Progenitor cell of endocrine pancreas (in vitro differentiated cells): ENCODE measurements at places on chromosomes 5 and 9. TPM values are rescaled to one million over a fixed set of nuclear protein-coding genes. Genes with fewer than 3 reads are reported as not detected.

SLC2A6 gene
- 4.7 and 5.2 TPM in 2 replicates for total RNA-seq

TAF11L5 gene
- total RNA-seq = not detected in 2 replicates

BAAT gene
- total RNA-seq = 0.36 TPM in 1 of 2 replicates, not detected in the other

SLC34A1 gene
- not detected in 2 replicates for total RNA-seq

CNTLN gene
- total RNA-seq = 7.8 and 8.9 TPM in 2 replicates

CCL21 gene
- total RNA-seq = not detected in 2 replicates

TRUB2 gene
- total RNA-seq = 29.2 and 31.6 TPM in 2 replicates

CNTNAP3B gene
- 7.0 and 7.4 TPM in 2 replicates for total RNA-seq

GNA14 gene
- 0.14 and 0.31 TPM in 2 replicates for total RNA-seq

MSMP gene
- not detected in 2 replicates for total RNA-seq

SPATA31E1 gene
- not detected in 2 replicates for total RNA-seq

RPS14 gene
- 1,941 and 2,072 TPM in 2 replicates for total RNA-seq

DNA sequence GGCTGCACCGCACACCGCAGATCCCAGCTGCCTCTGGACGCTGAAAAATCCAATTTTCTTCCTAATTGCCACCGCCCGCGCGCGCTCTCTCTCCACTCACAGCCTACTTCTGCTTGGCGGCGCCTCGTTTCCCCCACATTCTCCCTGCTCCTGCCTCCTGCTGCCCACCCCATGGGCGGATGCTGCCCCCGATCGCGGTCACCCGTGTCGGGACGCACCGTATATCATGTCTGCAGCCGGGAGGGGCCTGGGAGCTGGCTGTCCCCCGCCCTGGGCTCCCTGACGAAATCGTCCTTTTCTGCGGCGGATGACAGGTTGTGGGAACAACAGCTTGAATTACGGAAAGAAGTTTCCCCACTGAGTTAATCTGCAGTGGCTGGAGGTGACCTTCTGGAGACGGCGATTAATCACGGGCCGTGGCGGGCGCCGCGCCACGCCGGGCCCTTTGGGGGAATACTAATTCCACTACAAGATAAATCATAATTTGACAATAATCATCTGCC is 36.3 kb upstream of the PSD2 start:
- H3K27me3 ChIP-seq = peaks cover 68% of the 10 kb centered on the region
- H3K27ac ChIP-seq = no peak overlapping the region
- DNase-seq = no peak
- peaks cover 34% of the 10 kb centered on the region for H3K4me1 ChIP-seq
- no peak overlapping the region for H3K4me3 ChIP-seq

DNA sequence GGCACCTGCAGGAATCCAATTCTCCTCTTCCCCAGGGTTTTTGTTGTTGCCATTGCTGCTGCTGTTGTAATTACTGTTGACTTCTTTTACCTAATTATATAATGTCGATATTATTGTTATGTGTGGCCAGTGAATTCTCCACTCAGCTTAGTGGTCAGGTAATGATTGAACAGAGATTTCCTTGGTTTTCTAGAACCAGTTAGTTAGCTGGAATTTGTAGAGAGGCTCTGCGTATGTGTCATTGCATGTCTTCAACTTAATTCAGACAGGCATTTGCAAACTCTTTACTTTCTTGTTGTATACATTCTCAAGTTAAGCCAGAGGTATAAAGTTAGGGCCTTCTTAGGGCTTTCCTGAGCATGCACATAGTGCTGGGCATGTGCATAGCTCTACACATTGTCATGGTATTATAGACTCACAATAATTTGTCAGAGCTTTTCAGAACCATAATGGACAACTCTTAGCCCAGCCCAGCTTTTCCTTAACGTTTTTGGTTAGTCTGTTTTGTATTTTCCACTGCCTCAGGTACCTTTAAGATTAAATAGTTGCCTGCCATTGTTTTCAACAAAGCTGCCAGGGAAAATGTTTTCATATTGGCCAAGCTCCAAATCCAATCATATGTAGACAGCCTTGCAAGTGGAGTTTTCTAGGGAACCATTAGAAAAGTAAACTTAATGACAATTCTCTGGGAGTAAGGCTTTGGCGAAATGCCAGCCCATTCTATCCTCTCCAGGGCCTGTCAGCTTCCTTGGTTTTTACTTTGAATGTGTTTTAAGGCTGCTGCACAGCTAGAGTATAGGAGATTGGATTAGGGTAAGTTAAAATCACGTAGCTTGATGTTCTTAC is 68.1 kb downstream of the UBE2R2 start:
- H3K4me3 ChIP-seq = no peak overlapping the region
- H3K27me3 ChIP-seq = no peaks in the 10 kb centered on the region
- DNase-seq = no peak

DNA sequence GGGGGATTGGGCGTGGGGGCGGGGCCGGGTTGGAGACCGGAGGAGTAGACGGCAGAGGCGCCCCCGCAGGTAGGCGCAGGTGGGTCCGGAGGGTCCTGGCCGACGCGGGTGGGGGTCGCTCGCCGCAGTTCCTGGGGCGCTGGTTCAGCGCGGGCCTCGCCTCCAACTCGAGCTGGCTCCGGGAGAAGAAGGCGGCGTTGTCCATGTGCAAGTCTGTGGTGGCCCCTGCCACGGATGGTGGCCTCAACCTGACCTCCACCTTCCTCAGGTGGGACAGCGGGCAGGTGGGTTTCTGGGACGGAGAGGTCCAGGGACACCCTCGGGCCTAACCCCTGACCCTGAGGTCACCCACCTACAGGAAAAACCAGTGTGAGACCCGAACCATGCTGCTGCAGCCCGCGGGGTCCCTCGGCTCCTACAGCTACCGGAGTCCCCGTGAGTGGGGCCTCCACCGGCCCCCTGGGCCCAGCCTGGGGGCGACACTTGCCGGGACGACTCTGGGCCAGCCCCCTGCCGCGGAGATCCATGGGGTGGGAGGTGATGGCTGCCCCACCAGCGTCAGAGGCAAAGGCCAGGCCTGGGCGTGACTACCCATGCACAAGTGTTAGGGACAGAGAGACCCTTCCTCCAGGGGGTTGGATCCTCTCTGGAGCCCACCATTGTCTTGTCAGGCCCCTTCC is 1.7 kb downstream of the PTGDS start:
- DNase-seq = no peak
- H3K4me1 ChIP-seq = no peaks in the 10 kb centered on the region
- H3K4me3 ChIP-seq = no peak overlapping the region
- no peak overlapping the region for H3K27ac ChIP-seq
- no peaks in the 10 kb centered on the region for H3K36me3 ChIP-seq

DNA sequence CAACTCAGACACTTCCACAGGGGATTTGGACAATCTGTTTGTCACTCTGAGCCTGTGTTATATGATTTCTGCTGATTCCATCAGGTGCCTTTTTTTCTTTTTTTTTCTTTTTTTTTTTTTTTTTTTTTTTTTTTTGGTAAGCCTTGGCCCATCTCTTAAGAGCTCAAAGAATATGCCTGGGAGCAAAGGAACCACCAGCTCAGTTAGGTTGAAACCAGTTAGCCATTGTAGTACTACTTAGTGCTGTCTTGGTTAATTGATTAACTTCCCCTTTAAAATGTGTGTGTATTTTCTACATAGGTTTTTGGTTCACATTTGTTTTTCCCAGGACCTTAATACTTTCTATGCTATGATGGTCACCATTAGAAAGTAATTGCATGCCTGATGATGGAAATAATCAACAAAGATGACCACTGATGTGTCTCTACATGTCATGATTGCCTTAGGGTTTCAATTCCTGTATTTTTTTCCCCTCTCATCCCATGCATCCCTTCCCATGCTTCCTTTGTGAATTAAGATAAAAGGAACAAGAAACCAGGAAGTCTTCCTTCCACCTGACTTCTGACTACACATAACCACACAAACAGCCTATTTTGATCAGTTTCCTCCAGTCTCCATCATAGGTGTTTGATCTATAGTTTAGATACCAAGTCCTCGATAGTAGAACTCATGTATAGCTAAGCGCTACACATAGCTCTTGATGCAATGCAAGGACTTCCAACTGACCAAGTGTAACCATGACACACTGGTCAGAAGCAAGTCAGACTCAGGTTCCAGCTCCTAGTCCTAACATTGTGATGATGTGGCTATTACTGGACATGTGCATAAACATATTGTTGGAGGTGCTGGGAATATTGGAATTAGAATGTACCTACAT is 306.1 kb downstream of the EFNA5 start:
- DNase-seq = no peak
- H3K4me3 ChIP-seq = no peak overlapping the region
- H3K27me3 ChIP-seq = no peaks in the 10 kb centered on the region
- no peaks in the 10 kb centered on the region for H3K36me3 ChIP-seq
- peaks cover 13% of the 10 kb centered on the region for H3K4me1 ChIP-seq

DNA sequence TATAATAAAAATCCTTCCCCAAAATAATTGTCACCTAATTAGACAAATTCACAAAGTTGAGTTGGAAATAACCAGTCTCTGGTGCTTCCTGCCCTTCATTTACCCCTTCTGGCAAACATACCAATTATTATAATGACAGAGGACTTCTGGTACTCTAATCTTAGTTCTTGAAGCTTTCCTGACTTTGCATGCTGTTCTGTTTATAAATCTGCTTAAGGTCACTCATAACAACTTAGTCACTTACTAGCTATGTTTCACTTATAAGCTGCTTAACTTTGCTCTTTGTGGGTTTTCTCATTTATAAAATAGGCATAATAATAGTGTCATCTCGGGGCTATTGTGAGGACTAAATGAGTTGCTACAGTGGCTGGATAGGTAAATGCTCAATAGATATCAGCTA is 446.5 kb downstream of the EFNA5 start:
- H3K36me3 ChIP-seq = no peaks in the 10 kb centered on the region
- no peaks in the 10 kb centered on the region for H3K4me1 ChIP-seq
- no peaks in the 10 kb centered on the region for H3K27me3 ChIP-seq
- no peak overlapping the region for H3K4me3 ChIP-seq

GRCh38 chr9:89608641-89609335 is 4.0 kb downstream of the GADD45G start:
- H3K27ac ChIP-seq = no peak overlapping the region
- no peak overlapping the region for H3K4me3 ChIP-seq
- peaks cover 19% of the 10 kb centered on the region for H3K4me1 ChIP-seq
- no peaks in the 10 kb centered on the region for H3K36me3 ChIP-seq

- no peak overlapping the region for H3K4me3 ChIP-seq
- no peaks in the 10 kb centered on the region for H3K27me3 ChIP-seq
- H3K4me1 ChIP-seq = peaks cover 17% of the 10 kb centered on the region
- no peaks in the 10 kb centered on the region for H3K36me3 ChIP-seq
Measured at GRCh38 chr9:76798527-76798926, 34.3 kb downstream of the PCA3 start.

- H3K4me1 ChIP-seq = peaks cover 4% of the 10 kb centered on the region
- no peak overlapping the region for H3K27ac ChIP-seq
- no peak for DNase-seq
- H3K36me3 ChIP-seq = no peaks in the 10 kb centered on the region
Measured at GRCh38 chr5:158611581-158611980, 488.1 kb downstream of the EBF1 start.

DNA sequence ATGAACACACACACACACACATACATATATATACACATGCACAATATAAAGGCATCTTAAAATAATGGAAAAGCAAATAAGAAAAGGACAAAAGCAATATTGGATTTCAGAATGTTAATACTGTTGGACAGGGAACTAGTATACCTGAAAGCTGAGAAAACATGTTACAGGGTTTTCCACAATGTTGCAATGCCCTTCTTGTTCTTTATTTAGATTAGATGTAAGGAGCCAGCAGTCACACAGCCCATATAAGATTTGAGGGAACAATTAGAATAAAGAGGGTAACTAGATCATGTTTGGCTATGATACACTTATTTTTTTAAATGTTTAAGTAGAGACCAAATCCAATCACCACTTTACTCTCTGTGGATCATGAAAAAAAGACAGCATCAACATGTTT is 61.7 kb downstream of the SH3TC2 start:
- H3K27me3 ChIP-seq = peaks cover 10% of the 10 kb centered on the region
- DNase-seq = no peak
- H3K4me1 ChIP-seq = peaks cover 20% of the 10 kb centered on the region
- no peak overlapping the region for H3K27ac ChIP-seq
- no peak overlapping the region for H3K4me3 ChIP-seq

GRCh38 chr5:123599171-123599570 is 87.2 kb downstream of the CSNK1G3 start:
- no peak overlapping the region for H3K4me3 ChIP-seq
- no peak for DNase-seq
- H3K27ac ChIP-seq = no peak overlapping the region
- no peaks in the 10 kb centered on the region for H3K27me3 ChIP-seq

DNA sequence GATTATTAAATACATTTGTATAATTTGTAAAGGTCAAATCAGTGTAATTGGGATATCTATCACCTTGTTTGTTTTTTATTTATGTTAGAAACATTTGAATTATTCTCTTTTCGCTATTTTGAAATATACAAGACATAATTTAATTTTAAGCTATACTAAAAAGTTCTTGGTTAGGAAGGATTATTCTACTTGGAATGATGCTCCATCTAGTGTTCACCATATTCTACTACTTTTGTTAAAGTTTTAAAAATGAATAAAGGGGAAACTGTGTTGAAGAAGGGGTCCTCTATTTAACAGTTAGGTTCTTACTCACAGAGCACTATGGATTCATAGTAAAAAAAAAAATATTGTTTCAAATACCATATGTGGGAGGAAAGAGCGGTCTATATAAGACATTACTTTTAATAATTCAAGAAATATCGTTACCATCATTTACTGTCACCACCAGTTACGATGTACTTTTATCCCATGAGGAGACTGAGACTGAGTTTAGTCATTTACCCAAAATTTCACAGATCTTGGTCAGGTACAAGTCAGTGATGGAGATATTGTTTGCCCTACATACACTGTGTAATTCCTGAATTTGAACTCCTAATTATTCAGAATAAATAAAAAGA is 6.3 kb upstream of the STOM start:
- peaks cover 3% of the 10 kb centered on the region for H3K36me3 ChIP-seq
- H3K27ac ChIP-seq = no peak overlapping the region
- H3K4me3 ChIP-seq = no peak overlapping the region
- no peak for DNase-seq
- no peaks in the 10 kb centered on the region for H3K27me3 ChIP-seq

DNA sequence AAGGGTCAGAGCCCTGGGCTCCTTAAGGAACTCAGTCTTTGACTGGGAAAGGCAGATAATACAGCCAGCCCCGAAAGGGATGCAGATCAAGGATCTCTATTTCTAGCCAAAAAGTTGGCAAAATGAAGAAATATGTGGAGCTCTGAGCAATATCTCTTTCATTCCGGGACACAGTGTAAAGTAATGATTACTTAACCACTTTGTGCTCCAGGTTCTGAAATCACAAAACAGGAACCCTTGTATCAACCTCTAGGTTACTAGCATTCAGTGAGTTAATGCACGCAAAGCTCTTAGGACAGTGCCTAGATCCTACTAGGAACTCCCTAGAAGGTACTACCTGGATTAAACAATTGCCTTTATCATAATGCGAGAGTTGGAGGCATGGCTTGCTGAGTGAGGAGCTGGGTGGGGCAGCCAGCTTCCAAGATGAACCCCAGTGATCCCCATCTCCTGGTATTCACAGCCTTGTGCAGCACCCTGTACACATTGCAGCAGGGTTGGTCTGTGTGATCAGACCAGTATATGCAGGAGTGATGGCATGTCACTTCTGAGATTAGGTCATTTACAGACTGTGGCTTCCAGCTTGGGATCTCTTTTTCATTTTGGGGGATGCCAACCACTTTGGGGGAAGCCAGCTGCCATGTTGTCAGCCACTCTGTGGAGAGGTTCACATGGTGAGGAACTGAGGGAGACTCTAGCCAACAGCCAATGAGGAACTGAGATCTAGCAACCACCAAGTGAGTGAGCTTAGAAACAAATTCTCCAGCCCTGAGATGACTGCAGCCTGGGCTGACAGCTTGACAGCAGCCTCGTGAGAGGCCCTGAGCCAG is 103.1 kb upstream of the SLC44A1 start:
- H3K4me1 ChIP-seq = peaks cover 11% of the 10 kb centered on the region
- H3K27ac ChIP-seq = no peak overlapping the region
- H3K36me3 ChIP-seq = no peaks in the 10 kb centered on the region
- no peak for DNase-seq
- peaks cover 12% of the 10 kb centered on the region for H3K27me3 ChIP-seq
